NB4 (cell line): ENCODE measurements at places on chromosomes 2 and 18.

DNA sequence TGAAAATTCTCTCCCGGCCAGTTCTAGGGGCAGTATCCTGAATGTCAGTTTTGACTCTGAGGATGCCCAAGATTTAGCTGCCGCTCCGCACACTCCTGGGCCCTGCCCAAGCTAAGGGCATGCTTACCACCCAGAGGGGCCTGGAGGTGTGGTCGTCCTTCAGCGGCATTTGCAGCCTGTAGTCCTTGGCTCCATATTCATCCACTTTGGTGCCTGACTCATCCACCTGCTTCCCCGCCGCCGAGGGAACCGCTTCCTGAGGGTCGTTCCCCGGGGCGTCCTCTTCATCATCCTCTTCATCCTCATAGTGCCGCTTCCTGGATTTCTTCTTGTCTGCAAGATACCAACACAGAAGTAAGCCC is 577 bp downstream of the ERCC3 start:
- no peak for DNase-seq

DNA sequence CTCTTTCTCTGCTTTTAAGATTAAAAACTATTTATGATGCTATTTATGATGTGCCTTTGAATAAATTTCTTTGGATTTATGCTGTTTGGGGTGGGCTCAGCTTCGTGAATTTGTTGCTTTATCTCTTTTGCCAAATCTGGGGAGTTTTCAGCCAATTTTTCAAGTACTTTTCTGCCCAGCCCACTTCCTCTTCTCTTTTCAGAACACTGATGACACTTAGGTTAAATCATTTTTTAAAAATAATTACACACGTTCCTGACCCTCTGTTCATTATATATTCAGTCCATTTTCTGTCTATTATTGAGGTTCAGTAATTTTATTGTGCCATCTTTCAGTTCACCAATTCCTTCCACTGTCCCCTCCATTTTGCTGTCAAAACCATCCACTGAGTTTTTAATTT is 14.8 kb upstream of the BCL2L11 start:
- DNase-seq: no peak

DNA sequence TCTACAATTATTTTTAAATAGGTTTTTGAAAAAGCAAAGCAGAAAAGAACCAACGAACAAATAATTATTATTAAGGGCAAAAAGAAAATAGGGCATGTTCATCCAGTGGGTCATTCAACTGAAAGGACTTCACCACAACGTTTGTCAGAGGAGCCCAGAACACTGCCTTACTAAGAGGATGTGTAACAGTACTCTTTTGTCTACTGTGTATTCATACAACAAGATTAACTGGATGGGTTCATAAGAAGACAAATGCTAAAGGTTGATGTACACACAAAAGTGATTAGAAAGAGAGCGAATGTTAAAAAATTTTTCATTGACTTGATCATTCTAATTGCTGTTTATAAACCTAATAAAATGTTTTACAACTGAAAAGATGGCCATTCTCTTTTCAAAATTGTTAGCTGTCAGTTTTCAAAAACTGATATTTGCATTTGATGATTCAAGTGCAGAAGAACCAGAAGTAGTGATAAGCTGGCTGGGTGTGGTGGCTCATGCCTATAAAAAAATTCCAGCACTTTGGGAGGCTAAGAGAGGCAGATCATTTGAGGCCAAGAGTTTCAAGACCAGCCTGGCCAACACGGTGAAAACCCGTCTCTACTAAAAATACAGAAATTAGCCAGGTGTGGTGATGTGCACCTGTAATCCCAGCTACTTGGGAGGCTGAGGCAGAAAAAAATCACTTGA is 33.1 kb downstream of the MGAT4A start:
- no peak for DNase-seq

- DNase-seq: no peak
These were observed 7.6 kb downstream of the PLEKHM3 start for GRCh38 chr2:208017721-208018120.

DNA sequence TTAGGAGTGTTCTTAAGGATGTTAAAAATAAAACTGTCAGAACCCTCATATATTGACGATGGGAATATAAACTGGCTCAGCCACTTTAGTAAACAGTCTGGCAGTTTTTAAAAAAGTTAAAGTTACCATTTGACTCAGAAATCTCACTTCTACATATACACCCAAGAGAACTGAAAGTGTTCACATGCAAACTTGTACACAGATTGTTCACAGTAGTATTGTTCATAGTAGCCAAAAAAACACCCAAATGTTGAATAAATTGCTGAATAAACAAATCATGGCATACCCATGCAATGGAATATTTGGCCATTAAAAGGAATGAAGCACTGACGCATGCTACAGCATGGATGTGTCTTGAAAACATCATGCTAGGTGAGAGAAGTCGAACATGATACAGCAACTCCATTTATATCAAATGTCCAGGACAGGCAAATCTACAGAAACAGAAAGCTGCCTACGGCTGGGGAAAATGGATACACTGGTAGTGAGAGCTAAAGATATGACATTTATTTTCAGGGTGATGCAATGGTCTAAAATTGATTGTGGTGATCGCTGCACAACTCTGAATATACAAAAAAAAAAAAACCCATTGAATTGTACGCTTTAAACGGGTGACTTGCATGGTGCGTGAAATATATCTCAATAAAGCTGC is 10.1 kb downstream of the RPL31 start:
- DNase-seq: no peak

- DNase-seq: no peak
These were observed 19.1 kb upstream of the ANKRD53 start for GRCh38 chr2:70959271-70959761.

GRCh38 chr2:177147093-177147694 is 65.4 kb upstream of the HNRNPA3 start:
- DNase-seq: peak; percentile 70

DNA sequence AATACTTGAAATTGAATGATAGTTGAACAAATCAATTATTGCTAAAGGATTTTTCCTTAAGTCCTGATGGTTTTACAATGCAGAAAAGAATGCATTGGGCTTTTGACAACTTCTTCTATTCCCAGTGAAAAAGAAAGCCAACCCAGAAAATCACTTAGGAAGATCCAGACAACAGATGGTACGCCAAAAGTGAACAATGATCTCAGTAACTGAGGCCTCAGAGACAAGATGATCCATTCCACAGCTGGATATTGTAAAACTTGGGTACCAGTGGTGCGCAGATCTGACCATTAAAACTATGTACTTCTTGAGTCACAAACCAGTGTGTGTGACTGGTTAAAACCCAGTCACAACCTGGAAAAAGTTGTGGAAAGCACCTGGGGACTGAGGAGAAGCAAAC is 173.5 kb downstream of the ETAA1 start:
- DNase-seq: no peak

DNA sequence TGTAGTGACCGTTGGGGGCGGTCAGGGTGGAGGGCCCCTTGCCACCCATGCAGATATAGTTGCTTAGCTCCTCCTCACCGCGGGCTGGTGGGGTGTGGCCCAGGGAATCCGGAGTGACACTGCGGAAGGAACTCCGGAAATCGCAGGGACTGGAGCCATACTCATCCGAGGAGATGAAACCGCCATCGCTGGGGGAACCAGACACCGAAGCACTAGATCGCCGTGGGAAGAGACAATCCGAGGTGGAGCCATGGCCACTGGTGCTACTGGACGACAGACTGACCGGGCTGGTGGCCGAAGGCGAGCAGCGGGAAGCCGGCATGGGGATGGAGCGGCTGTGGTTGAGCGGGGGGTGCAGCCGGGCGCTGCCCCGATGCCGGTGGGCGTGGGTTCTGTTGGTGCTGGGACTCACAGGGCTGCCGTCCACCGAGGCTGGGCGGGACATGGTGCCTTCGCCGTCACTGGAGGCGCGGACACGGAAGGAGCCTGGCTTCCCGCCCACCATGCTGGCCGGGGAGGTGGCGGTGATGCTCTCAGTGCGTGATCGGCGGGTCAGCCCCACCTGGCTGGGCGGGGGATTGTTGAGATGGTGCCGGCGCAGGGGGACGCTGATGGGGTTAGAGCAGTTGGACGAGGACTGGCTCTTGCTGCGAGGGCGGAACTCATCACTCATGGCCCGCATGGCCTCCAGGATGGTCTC is 2.2 kb downstream of the IRS1 start:
- DNase-seq: no peak

GRCh38 chr2:20677301-20678085 is 10.5 kb downstream of the GDF7 start:
- no peak for DNase-seq

DNA sequence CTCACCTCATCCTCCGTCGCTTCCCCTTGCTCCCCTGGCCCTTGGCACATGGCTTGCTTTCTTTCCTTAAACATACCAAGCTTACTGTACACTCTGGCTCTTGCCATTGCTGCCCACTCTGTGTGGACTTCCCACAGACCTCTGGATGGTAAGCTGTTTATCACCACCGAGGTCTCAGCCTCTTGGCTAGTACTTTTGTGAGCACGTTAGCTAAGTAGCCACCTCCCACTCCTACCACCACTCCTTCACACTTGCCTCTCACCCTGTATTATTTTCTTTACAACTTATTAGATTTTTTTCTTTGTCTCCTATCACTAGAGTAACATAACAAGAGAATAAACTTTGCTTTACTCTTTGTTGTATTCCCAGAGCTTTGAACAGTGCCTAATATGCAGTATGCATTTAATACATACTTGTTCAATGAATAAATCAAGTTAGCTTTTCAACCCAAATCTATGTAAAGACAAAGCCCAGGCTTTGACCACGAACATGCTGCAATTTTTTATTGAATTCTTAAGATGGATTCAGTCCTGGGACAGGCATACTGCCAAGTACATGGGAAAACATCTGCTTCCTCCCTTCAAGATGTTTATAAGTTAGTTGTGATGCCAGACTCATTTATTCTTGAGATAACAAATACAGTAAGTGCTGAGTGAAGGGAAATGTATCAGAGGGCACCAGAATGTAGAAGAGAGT is 25.0 kb upstream of the MSGN1 start:
- DNase-seq: no peak

DNA sequence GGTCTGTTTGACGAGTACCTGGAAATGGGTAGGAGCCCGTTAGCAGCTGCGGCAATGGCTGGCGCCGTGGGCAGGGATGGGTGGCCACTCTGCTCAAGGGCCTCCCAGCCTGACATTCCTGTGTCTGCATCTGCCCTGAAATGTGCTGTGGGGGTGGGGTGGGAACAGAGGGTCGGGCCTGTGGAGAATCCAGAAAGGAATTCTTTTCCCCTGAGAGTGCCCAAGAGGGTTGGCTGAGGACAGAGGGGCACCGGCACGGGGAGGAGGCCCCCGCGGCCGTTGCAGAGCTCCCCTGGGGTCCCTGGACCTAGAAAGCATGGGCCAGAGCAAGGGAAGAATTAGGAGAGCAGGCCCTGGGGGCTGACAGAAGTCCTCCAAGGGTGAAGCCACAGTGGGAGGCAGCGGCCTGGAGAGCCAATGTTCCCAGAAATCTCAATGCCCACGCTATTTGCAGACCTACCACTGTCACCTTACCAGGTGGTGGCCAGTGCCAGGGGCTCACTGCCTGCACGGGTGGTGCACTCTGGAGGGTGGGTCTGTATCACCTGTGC is 27.8 kb downstream of the ANO7 start:
- no peak for DNase-seq

GRCh38 chr2:54891909-54892308 is 158.3 kb downstream of the RTN4 start:
- DNase-seq: no peak

DNA sequence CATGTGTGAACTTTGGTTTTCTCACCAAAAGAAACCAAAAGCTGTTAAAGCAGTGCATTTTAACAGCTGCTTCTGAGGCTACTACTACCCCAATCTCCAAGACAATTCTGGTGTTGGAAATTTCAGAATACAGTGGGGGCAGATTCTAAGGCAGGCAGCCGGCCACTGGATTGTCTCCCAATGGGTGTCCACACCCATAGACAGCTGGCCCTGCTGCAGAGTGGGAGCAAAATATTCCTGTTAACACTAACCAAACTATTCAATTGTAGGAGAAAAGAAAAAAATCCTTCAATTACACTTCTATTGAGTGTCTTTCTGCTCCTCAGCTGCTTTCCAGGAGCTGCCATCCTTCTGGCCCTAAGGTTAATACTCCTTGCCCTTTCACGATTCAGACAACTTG is 223.7 kb downstream of the ALK start:
- DNase-seq: no peak
